ENCODE measurements at places on chromosomes 6 and 20.
A peak's percentile ranks its signal among the peaks of the same experiment; 100 is the strongest.

DNA sequence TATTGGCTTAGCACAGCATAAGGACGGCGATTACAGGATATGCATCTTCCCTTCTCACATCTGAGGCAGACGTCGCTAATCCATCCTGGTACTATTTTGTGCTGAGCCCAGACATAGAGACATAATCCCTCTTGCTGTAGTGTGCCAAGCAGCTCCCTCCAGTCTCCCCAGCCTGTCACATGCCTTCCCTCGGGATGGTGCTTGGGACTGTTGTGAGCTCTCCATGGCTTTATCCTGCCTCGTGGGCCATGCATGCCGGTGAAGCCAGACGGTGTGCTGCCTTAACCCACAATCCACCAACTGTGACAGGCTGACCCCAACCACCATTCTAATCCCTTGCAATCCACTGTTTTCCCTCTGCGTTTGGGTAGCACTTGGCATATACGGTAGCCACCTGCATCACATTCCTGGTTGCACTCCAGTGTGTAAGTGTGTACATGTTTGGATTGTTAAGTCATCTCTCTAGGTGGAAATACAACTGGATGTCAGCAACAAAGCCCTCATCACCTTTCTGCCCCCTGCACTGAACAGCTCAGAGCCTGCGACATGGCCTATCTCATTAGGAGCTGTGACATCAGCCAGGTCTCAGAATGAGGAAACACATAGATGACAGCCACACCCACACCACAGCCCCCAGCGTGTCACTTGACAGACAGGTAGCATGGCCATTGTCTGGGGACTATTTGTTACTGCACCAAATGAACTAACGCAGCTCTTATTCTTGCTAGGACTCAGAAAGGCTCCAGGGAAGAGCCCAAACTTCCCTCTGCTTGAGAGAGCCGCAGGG is 374.8 kb upstream of the CDH4 start:
- DNase-seq: no peak

- DNase-seq: no peak
These were observed 185.6 kb downstream of the NFATC2 start for GRCh38 chr20:51356871-51357270.

DNA sequence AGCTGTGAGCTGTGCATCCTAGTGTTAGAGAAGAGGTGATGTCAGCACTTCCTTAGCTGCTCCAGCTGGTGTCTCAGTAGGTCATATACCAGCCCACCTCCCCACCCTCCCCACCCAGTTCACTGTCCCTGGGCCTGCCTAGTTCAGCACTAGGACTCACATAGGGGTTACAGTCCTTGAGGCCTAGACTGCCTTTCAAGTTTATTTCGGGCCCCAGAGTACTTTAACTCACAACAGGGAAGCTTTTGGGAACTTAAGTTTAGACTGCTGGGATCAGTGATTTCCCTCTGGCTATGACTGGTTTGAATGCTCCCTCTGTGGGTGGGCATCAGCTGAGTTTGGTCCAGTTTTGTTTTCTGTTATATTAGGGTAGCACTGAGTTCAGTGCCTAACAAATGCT is 139.2 kb upstream of the MMS22L start:
- no peak for DNase-seq

DNA sequence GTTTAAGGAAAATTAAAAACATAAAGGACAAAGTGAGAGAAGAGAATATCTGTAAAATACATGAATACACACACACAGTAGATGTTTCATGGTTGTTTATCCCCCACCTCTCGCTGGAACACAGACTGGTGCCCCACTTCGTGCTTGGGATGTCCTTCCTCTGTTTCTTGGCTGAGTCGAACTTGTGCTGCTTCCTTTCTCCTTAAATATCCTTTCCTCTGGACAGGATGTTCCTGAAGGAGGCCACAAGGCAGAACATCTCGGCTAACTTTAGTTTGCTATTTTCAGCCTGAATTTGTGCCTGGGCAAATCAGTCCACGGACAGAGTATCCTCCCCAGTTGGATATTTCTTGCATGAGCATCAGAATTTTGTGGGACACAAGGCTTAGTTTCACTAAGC is 54.7 kb upstream of the ZMYND8 start:
- no peak for DNase-seq

DNA sequence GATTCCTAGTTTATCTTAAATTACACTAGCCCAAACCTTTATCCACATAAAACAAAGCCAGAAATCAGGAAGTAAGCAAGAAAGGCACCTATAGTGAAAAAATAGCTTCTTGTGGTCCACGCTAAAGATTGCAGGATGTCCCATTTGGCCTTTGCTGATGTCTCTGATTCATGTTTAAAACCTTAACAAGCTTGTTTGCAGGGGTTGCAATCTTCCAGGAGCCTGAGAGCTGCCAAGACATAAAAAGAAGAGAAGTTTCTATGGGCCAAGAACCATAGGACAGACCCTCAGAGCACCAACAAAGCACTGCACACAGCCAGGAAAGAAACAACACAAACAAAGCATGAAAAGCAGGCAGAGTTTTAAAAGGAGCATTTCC is 49.4 kb downstream of the ADAT2 start:
- DNase-seq: no peak

GRCh38 chr20:45365444-45365970 is 2.6 kb downstream of the SYS1 start:
- no peak for DNase-seq

DNA sequence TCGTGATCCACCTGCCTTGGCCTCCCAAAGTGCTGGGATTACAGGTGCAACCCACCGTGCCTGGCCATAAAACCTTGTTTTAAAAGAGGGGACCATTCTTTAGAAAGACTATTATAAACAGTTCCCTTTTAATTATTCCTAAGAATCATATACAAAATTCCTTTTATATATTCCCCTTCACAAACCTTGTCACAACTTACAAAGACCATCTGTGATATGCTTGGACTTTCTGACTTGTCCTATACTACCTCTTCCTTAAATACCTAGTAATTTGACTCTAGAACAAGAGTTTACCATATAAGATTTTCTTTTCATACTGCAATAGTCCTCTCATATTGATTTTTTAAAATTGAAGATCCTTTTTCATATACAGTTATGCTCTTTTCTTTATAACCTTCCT is 135.8 kb upstream of the PRSS16 start:
- no peak for DNase-seq

DNA sequence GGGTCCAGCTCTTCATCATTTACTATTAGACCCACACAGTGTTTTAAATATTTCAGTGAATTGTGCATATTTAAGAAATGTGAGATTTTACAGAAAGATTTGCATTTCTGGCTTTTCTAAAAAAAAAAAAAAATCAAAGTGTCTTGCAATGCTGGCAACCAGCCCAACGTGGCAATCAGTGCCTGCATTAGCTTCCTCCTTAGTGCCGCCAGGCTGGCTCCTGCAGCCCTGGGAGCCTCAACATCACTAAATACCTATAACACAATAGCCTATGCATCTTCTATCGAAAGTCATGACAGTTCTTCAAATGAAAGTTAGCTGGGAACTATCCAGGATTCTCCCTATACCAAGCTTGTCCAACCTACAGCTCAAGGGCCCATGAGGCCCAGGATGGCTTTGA is 9.4 kb upstream of the CD93 start:
- no peak for DNase-seq

- no peak for DNase-seq
These were observed 2.2 kb upstream of the CFB start for GRCh38 chr6:31943742-31944141.

GRCh38 chr6:113894712-113895674 is 37.8 kb downstream of the MARCKS start:
- no peak for DNase-seq

DNA sequence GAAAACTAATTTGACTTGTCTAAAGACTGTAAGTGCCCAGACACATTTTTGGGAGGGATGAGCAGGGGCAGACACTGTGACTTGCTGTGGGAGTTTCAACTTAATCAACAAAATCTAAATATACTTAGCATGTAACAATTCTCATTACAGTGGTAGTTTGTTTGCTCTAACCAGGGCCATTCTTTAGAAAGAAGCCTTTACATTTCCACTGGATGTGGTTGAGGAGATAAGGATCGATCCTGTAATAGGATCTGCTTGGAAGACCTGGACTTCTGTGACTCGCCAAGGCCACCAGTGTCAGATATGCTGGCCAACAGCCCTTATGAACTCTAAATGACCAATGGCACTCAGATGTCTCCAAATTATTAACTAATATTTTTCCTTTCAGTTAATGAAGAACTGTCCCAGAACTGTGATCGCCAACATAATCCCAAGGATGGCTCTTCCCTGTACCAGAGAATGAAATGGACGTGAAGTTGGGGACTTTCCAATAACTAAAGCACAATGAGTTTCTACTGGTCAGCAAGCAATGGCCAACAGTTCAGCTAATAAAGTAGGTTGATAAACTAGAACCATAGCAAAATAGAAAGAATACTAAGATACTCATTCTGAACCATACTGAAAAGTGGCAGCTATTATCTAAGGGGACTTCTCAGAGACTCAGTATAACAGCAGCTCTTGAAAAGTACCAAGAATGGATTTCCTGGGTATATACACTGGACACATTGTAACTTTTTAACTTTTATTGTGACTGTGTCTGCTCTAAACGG is 7.5 kb downstream of the SMLR1 start:
- no peak for DNase-seq

GRCh38 chr20:36202891-36203338 is 33.4 kb upstream of the AAR2 start:
- peak; percentile 68 for DNase-seq

DNA sequence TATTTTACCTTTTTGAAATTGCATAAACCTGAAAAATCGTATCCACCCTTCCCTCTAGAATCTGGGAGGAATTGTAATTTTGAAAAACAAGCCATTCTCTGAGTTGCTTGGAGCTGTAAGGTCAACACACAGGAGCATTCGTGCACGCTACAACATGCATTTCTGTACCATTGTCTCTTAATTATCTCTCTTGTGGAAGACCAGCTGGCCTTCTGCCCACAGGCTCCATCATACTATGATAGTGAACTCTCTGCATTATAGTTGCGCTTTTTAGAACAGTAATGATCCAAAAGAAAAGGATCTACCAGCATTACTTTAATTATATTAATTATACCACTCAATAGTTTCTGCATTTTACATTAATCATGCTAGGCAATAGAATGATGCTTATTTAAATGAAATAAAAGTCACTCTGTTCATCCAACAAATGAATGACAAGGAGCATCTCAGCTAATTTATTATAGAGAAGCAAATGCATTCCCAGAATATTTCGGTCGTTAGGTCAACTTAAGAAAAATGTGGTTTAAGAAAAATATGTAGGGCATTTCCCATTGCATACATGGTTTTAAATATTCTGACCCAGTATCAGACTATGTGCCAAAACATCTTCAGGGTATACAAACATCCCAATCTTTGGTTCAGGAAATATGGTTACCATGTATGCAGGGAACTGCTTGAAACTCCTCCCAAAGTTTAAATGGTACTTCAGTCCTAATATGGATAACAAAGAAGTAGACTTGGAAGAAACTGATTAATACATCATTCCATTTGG is 263.5 kb downstream of the TFAP2A start:
- no peak for DNase-seq

- peak; percentile 49 for DNase-seq
These were observed 167.4 kb downstream of the SASH1 start for GRCh38 chr6:148509800-148510581.

DNA sequence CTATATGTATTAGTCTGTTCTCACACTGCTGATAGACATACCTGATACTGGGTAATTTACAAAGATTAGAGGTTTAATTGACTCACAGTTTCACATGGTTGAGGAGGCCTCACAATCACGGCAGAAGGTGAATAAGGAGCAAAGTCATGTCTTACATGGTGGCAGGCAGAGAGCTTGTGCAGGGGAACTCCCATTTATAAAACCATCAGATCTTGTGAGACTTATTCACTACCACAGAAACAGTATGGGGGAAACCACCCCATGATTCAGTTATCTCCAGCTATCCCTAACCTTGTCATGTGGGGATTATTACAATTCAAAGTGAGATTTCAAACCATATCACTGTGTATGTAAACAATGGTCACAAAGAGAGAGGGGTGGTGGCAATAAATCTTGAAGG is 6.6 kb downstream of the CST8 start:
- no peak for DNase-seq

DNA sequence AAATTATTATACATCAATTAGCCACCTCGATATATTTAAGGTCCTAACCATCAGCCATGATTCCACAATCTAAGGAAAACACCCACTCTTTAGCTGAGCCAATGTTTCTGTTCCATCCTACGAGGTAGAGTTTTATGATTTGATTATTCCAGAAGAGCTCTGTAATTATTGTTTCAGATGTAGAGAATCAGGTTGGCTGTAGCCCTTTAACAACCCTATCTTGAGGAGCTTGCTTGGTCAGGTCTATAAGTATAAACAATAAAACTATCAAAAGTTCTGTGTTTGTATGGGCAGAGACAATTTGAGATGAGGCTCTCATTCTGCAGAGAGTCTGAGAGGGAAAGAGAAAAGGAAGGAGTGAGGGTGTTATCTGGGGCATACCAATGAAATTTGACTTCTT is at the start of gene PBOV1:
Gene PBOV1, minus strand, starts transcription at position 43 of the 400 bp plus-strand sequence. CDS start 96 bp downstream, outside the sequence.
- DNase-seq: no peak

DNA sequence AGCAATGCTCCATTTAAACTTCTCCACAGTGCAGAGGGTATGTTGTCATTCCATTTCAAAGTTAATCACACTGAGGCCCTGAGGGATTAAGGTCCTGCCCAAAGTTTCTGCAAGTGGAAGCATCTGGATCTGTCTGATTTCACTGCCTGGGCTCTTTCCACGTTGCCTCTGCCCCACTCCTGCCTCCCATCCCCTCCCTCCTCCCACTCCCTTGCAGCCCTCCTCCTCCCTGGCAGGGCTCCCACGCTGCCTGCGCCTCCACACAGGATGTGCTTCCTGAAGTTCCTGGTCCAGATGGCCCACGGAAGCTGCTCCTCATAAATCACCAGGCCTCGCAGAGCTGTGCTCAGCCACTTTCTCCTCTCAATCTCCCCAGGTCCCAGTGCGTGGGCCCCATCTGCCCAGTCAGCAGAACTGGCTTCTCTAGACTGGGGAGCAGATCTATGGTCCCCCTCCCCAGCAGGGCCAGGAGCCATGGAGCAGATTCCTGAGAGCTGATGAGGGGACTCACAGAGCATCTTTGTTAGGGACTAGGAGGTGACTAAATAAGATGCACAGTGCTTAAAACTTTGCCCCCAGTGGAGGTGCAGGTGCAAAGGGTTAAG is 65.4 kb upstream of the MAFB start:
- no peak for DNase-seq

DNA sequence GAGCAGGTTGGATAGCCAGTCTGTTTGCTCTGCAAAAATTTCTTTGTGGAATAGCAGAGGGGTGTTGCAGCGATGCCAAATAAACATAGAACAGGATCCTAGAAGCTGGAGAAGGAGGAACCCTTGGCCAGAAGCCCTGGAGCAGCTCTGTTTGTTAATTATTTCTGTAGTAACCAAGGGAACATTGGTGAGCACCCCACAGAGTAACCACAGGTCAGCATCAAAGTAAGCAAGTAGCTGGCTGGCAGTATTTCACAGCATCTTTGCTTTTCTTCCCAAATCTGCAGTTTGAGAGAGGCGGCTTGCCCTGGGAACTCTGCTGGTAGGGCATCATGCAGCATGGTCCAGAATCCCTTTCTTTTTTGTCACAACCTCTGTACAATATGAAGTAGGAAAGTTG is 12.7 kb upstream of the APMAP start:
- no peak for DNase-seq

GRCh38 chr20:38434301-38434741 is 807 bp downstream of the SNHG17 start:
- DNase-seq: no peak

GRCh38 chr6:166438211-166438861 is 55.6 kb upstream of the MPC1 start:
- no peak for DNase-seq

GRCh38 chr20:22579119-22579427 is 5.3 kb downstream of the FOXA2 start:
- DNase-seq: no peak
